ENCODE measurements at places on chromosomes 11 and 22.

- no peak for DNase-seq
Measured at GRCh38 chr22:35781898-35782297, 64.2 kb downstream of the APOL5 start.

DNA sequence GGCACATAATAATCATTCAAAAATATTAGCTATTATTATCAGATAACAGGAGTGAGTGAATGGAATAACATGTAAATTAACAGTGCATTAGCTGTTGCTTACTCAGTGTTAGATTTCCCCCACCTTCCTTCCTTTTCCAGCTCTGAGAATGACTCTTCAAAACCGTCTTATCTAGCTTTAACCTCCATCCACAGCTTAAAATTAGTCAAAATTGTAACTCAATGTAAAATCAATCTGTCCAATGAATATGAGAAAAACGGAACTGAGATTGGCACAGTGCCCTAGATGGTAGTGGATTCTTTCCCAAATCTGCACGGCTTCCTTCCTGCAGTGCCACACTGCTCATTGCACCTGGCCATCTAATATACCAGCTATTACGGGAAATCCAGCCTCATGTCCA, 156.8 kb upstream of the BDNF start:
- DNase-seq = no peak

DNA sequence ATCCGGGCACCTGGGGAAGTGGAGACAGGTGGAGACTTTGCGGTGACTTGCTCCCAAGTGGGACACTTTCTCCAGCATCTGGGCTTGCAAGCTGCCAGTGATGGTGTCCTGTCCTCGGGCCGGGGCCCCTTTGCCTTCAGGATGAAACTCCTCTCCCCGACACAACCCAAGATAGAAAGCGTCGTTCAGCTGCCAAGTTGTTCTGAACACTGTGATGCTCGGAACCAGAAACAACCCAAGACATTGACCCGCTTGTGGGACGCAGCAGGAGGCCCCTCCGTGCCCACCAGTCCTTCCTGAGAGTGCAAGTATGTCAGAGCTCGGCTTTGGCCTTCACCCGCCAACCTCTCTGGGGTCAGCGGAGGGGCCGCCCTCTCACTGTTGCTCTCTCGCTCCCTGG, 31.3 kb downstream of the LINC01488 start:
- no peak for DNase-seq

DNA sequence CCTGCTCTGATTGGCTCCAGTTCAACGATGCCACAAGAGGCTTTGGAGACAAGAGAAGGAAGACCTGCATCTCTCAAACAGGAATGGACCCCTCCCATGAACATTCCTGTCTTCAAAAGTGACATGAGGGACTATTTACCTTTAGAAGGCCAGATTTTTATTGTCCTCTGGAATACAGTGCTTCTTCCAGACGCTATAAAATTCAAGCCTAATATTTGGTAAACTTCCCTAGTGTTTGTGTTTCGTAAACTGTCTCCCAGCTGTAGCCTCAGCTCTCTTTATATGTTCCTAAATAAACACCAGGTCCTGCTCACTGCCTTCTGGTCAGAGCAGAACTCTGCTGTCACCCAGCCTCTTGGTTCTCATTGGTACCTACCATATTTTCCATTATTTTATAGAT, 157.8 kb downstream of the CCDC34 start:
- no peak for DNase-seq

DNA sequence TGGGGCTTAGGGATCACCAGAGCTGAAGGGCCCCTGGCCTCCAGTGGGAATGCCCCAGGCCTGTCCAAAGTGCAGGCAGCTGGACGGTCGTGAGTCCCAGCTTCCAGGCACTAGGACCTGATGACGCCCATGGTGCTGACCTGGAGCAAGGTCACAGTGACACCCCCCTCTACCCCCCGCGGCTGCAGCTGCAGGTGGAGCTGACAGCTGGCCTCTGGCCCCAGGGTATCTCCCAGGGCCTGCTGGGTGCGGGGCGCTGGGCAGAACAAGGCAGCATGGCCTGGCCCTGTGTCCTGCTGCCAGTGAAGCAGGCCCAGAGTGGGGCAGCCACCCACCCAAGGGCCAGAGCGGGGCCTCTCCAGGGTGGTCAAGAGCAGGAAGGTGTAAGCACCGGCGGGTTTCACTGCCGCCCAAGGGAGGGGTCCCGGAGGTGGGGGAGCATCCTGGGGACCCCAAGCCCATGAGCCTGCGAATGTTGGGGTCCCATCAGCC, 553 bp upstream of the TCIRG1 start:
- DNase-seq = no peak

DNA sequence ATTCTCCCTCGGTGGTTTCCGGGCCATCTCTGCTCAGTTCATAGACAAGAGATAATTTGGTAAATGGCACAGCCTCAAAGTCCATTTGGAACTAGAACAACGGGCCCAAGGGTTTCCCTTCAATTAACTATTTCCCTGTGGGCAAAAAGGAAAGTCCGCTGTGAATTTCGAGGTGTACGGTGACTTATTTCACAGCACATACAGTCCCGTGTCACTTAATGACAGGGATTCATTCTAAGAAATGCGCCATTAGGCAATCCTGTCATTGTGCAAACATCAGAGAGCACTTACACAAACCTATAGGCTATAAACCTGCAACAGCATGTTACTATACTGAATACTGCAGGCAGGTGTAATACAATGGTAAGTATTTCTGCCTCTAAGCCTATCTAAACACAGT, 551.6 kb downstream of the OPCML start:
- DNase-seq = no peak

GRCh38 chr11:33668468-33668825, 32.2 kb downstream of the C11orf91 start:
- DNase-seq = no peak

DNA sequence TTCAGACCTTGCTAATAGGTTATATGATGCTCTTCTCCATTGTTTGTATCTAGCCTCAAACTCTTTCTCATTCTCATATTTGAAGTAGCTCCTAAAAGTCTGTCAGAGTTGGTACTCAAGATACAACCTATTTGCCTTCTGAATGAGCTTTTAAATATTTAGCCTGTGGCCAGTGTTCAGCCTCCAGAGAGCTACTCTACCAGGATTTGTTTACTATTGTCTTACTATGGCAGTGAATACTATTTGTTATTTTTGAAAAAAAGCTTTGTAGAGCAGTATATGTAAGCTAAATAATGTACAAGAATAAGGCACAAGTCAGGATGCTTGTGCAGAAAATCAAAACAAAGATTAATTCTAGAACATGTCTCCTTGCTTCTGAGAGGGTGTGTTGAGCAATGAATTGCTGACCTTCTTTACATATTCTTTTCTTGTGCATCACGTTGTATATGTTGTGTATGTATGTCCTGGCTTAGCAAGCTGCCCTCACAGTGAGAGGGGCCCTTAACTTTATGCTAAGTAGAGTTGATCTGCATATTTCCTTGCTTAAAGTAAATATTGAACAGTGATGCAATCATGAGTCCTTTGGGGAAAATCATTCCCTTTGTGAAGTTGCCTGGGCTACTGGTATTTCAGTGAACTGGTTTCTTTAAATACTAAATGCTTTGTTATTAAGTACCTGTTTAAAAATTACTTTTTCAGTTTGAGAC, 438.0 kb downstream of the LUZP2 start:
- DNase-seq = no peak

DNA sequence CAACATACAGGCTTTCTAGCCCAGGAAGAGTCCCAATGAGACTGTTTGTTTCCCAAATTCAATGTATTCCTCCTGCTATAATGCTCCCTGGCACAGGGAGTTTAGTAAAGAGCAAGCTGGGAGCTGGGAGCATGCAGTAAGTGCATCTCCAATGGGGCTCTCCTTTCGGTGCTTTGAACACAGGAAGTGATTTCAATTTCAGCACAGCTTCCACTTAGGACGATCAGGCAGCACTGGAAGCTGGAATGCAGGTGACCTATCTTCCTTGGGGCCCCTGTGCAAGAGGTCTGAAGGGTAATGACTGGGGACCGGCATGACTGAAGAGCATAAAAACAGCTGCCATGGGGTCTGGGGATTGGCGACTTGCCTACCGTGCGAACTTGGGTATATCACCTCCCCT, 76.0 kb downstream of the LARGE1 start:
- no peak for DNase-seq

DNA sequence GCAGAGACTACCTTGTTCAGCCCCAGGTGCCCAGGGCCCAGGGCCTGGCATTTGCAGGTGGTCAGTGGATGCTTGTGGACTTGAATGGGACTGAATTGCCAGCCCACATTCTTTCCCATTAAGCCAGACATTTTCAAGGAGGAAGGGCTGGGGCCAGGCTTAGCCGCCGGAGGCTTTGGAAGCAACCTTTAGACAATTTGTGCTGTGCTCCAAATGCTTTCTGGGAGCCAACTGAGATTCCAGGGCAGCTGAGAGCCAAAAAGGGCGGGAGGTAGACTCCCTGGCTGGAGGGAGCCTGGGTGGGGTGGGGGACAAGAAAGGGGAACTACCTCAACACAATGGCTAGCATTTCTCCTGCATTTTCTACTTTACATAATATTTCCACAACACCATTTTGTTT, 54.8 kb upstream of the TIMP3 start:
- no peak for DNase-seq

GRCh38 chr22:25621986-25622385, 57.5 kb downstream of the GRK3 start:
- no peak for DNase-seq

GRCh38 chr11:133122256-133122655, 410.0 kb downstream of the OPCML start:
- no peak for DNase-seq

DNA sequence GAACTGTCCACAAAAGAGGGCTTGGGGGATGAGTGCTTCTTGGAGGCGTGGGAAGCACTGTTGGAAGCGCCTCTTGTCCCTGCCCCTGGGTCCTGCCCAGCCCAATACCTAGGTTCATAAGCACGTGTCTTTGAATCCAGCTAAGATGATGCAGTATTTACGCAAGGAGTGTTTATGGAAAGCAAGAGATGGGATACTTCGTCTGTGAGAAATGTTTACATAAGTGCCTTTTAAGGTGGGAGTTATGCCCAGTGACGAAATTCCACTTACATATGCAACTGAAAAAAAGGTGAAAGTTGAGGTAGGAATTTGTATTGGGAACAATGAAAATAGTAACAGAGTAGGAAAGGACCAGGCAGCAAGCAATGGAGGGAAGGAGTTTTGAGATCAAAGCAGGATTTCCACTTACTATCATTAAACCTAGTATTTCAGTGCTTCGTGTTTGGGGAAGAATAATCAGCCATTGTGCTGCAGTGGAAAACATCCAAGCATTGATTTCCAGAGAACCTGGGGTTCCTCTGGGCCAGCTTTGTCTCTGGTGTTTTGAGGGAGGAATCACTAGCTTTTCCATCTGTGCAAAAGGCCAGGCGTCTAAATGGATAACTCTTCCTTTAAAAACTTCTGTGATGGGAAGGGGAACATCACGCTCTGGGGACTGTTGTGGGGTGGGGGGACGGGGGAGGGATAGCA, 115.3 kb upstream of the TTC12 start:
- DNase-seq = no peak

DNA sequence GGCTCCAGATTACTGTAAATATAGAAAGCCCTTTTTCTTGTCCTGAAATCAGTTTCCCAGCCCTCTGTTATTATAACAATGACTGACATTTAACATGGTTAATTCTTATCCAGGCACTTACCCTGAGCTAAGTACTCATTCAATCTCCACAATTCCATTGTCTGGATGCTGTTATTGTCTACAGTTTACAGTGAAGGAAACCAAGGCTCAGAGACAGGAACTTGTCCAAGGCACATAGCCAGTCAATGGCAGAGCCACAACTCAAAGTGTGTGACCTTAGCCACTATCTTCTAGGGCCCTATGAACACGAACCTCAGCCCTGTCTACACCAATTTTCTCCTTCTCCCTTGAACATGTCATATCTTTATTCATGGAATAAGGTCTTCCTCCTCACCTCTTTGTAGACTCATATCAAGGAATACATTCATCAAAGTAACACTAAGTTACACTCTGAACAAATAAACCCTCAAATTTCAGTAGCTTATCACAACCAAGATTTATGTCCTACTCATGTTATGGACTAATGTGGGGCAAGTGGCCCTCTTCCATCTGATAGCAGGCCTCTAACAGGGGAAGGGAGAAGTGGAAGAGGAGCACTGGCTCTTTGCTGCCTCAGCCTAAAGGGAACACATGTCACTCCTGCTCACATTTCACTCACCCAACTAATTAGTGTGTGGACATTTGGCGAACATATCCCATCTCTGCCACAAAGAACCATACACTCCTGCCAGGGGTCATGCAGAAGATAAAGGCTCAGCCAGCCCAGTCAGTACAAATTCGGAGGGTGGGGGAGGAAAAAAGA, 39.3 kb upstream of the APLNR start:
- no peak for DNase-seq

GRCh38 chr11:877565-877964, 33.0 kb downstream of the CHID1 start:
- DNase-seq = no peak

DNA sequence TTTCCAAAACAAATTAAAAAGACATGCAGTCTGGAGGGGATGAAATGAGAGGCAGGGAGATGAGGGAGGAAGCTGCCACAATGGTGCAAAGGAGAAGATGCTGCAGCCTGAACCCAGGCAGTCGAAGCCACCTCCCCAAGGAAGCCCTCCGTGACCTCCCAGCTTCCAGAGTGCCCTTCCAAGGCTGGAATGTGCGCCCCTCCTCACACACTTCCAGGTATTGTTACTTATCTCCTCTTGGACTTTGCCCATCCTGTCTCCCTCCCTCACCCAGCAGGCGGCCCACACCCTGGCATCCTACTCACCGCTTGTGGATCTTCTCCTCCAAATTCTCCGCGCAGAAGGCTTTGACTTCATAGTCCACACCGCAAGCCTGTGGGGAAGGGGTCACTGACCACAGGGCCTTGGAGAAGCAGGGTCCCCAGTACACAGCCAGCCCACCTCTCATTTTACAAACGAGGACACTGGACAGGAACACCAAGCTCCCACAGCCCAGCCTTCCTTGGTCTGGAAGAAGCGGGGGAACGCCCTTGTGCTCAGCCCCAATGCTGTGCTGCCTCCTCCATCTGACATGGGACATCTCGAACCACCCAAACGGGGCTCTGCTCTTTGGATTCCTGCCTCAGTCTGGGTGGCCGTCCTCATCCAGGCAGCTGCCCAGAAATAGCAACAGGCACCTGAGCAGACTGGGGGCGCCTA, 40.3 kb downstream of the TPBGL start:
- no peak for DNase-seq

- DNase-seq = no peak
Measured at GRCh38 chr22:22871536-22872278, 15.9 kb upstream of the IGLL5 start.

GRCh38 chr11:68099474-68100405, 21.4 kb downstream of the CHKA start:
- no peak for DNase-seq

- no peak for DNase-seq
Measured at GRCh38 chr22:17896586-17896985, 122.3 kb upstream of the BID start.

DNA sequence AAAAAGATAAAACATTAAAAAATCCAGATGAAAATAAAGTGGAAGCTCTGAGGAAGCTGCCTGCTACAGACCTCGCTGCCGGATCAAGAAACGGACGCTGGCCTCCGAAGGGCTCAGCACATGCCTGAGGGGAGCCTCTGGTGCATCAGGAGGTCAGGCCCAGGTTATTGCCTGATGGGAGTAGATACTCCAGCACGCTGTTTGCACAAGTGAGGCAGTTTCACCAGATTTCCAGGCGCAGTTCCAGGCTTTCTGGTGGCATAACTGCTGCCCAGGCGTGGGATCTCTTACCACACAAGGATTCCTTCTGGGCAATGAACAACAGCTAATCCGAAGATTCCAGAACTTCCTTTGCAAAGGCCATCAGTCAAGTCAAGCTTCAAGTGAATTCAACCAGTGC, 154.2 kb downstream of the MPPED1 start:
- DNase-seq = no peak
